A172 (cell line): ENCODE measurements at places on chromosomes 12 and 14. TPM values are rescaled to one million over a fixed set of nuclear protein-coding genes. Genes with fewer than 3 reads are reported as not detected.

Gene GUCY2C
- not detected in 2 replicates for total RNA-seq

Gene TAS2R30
- total RNA-seq: 0.05 and 0.48 TPM in 2 replicates

DNA sequence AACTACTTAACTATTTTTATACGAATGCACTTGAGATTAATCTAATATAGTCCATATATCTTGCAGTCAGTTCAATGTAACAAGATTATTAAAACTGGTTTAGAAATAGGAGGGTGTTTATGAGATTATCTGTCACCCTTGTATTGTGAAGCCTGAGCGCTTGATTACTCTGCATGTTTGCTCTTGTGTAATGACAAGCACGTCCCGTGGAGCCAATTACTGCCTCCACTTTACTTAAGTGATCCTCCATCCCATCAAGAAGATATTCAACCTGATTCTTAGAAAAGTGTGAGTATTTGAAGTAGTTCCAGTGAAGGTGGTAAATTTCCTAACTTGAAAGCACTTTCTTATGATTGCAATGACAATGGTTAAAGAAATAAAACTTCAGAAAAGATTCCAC is 415.2 kb upstream of the GARIN6 start:
- DNase-seq: no peak

DNA sequence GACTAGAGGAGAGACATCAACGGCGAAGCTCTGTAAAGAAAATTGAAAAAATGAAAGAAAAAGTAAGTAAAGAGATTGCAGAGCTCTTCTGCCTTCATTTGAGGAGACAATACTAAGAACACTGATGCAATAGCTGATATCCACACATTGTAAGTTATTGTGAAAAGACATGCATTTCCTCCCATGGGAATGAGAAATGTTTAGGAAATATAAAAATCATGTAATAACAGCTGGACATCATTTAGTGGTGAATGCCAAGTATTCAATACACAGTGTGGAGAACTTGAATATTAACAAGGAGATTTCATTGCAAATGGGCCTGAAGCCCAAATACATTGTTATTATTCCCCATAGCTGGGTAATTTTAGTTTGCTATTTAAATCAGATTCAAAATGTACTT is 179.2 kb downstream of the KICS2 start:
- no peak for DNase-seq

DNA sequence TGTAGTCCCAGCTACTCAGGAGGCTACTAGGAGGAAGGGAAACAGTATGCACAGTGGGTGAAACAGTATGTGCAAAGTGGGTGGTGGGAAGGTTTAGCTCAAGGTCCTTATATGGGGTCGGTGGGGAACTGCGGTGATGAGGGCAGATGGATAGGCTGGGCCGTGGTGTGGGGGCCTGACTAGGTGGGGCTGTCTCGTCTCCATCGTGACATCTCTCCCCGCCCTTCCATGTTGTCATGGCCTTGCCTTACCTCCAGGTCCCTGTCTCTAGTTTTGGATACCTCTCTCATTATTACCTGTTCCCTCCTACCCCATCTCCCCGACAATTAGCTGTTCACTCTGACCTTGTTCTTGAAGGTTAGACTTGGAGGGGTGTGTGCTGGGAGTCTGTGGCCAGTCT is 4.4 kb upstream of the NR4A1 start:
- no peak for DNase-seq

GRCh38 chr14:59293935-59294661 is 105.6 kb downstream of the DAAM1 start:
- DNase-seq: no peak

DNA sequence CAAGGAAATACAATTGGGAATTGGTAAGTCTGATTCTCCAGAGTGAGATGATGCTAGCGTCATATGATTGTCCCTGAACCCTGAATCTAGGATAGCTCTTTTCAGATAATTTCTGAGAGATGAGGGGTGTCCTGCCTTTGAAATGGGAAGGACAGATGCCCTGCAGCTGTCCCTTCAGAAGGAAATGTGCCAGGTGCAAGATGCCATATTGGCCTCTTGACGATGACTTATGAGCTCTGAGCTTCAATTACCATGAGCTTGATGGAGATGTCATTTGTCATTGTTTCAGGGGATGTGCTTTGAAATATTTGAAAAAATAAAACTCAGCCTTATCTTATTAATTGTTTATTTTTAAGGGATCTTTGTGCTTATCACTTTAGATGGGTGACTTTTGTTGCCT is 185.1 kb downstream of the DACT1 start:
- DNase-seq: no peak

- DNase-seq: no peak
Measured at GRCh38 chr14:74548881-74549280, 55.3 kb downstream of the ISCA2 start.

GRCh38 chr12:25887367-25887766 is 71.1 kb upstream of the RASSF8 start:
- no peak for DNase-seq

DNA sequence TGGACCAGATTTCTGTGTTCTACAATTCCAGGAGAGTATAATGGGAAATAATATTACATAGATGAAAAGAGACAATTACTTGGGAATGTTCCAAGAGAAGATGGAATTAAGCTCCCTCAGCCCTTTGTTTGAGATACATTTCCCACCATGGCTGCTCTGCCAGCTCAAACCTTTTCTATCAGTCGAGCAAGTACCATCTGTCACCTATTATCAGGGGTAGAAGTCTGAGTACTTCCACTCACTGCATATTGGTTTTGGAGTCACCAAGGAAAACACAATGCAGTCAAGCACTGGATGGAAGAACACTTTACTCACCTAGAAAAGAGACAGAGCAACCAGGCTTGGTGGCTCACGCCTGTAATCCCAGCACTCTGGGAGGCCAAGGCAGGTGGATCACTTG is 270.4 kb upstream of the FAR2 start:
- no peak for DNase-seq

DNA sequence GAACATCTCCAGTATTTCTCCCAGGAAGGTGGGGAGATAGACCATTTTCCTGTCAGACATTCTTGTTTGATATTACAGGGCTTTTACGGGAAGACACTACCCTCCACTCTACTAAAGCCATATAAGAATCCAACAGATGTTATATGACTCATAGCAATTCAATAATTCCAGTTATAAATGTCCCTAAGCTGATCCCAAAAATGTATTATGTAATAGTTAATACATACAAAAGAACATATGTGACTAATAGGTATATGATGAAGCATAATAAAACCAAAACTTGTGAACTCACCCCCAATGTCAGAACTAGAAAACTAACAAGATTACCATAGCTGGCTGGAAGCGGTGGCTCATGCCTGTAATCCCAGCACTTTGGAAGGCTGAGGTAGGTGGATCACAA is 84.2 kb downstream of the EFCAB11 start:
- DNase-seq: no peak

DNA sequence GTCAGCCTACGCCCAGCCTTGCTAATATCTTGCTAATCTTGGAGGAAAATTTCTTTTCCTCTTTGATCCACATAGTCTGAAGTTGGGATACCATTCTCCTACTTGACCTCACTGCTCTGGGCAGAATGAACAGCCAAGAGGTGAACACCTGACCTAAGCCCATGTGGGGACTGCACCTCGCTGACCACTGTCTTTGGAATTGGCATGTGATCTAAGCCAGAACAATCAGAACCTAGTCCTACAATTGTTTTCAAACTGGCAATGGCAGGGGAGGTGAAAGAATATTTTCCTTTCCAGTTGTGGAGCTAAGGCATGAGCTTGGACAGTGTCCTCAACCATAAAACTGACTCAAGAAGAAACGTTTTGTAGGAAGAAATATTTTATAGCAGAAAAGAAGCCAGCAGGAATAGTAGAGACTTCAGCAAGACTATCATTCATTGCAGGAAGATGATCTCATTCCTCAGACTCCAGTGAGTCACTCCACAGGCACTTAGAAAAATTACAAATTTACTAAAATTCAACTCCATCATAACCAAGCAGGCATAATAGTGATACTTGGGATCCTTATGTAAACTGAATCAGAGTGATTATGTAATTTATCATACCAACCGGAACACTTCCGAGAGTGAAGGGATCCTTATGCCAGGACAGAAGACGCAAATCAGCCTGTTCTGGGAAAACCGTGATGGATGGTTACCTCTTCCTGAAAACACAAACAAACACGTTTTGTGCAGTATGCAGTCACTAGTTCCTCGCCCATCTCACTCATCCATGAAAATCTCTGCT is 14.7 kb downstream of the PTPRO start:
- peak; percentile 11 for DNase-seq

DNA sequence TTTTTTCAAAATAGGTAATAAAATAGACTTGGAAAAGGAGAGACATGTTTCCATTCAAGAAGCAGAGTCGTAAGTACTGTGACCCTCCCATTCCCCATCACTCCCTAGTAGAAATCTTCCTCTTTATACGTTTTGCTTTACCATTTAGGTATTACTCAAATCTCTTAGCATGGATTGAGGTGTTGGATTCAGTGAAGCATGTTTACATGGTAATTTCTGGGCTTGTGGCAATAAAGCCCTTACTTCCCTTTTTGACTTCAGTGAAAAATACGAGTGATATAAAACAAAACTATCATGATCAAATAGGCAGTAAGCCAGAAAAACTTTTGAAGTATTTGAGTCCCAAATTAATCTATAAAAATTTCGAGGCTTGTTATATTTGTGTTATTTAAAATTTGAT is 27.4 kb downstream of the RAB21 start:
- no peak for DNase-seq

GRCh38 chr14:98544174-98544573 is 727.8 kb downstream of the BCL11B start:
- no peak for DNase-seq

DNA sequence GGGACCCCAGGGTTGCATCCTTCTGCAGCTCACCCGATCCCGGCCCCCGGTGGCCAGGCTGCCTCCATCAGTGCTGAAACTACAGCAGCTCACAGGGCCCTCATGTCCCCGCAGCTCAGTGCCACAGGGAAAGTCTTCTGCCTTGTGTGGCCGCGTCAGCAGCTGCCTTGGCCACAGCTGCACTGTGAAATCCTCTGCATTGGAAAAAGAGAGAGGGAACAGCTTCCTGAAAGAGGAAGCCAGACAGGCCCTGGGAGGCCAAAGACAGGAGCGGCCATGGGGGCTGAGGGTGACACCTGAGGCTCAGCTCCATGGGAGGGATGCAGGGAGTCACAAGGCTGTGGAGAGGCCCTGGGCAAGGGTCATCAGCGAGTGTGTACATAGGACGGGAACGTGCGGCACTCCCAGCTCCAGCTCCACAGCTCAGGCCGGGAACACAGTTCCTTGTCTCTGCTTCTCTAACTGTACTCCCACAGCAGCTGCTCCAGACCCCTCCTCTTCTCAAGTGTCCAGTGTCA is 32.7 kb downstream of the PARP2 start:
- no peak for DNase-seq

DNA sequence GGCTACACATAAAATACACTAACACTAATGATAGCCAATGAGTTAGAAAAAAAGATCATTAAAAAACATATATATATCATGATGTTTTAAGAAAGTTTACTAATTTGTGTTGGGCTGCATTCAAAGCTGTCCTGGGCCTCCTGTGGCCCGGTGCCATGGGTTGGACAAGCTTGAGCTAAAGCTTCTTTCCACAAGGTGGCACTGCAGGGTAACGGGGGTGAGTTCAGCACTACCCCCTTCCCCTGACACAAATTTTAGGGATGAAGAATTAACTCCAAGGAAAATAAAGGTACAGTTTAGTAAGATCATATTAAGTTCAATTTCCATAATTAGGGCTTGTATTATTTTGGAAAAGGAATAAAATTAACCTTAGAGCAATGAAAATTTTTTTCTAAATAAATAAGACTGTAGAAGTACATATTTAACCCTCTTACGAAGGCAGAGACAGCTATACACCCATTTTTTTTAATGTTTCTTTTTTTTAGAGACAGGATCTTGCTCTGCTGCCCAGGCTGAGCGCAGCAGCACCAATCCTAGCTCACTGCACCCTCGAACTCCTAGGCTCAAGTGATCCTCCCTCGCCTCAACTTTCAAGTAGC is 38.9 kb downstream of the PPP1R13B start:
- DNase-seq: peak; percentile 47
